ENCODE measurements at places on chromosomes 12 and 14. TPM values are rescaled to one million over a fixed set of nuclear protein-coding genes. Genes with fewer than 3 reads are reported as not detected.

DNA sequence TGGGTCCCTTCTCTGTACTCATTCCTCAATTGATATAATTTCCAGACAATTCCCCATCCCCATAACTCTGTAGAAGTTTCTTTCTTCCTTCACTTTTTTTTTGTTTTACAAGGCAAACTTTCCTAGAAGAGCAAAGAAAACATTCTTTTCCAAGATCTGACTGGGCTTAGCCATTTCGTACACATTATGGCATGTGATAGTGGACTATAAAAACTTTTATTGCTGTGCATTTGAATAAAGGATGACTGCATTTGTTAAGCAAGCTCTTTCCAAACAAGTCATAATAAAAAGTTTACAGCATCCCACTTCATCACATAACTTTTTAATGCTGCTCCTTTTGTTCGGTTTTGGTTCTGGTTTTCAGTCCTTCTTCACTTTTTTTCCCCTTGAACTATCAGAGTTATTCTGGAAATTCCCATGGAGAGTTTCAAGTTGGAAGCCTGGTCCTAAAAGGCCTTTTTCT is 231.0 kb upstream of the HMGA2 start:
- no peak for DNase-seq

- DNase-seq, result no peak
Measured at GRCh38 chr12:27711317-27711682, 668 bp downstream of the MRPS35 start.

BICDL1 gene
- 0.35 TPM for total RNA-seq

ACTR10 gene
- 68.5 TPM for total RNA-seq

- DNase-seq, result no peak
Measured at GRCh38 chr12:83528571-83528970, 841.9 kb downstream of the TMTC2 start.

DNA sequence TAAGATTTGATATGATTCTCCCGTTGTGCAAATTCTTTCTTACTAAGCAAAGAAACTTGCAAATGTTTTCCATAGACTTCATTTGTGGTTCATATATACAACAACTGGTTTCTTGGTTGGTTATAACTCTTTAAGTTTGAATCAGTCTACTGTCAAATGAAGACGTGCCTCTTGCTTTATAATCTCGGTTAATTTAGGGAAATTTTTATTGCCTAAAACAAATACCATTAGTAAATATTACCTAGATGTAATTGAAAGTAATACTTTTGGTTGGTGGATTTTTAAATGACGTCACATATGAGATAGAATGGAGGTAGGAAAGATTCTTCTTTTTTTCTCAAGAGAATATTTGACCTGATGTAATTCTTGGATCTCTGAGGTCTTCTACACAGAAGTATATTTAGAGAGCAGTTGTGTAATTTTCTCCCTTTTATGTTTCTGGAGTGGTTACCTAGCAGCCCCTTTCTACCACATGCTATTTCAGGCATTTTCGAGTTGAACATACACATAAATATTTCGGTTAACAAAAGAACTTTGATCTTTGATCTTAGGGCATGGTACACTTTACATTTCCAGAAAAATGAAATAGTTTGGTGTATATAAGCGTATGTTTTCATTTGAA is 1.7 kb downstream of the ATF7IP start:
- DNase-seq, result no peak

OR4E2 gene
- not detected for total RNA-seq

DNA sequence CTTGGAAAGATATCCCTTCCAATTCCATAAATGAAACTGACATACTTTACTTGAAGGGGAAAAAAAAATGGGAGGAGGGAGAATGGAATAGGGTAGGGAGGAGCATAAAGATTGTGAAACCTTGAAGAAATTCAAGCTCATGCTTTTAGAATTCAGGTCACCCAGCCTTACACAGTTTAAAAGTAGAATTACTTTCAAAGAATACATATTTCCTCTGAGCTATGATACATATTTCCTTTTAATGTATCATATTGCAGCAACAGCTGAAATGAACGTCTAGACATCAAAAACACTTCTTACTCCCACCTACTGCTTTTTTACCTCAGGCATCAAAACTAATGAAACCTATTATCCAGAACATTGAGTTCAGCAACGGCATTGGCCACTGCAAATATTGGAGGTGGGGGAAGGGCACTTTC is 156.0 kb downstream of the MED13L start:
- no peak for DNase-seq

- DNase-seq, result no peak
Measured at GRCh38 chr12:87930627-87931026, 98.6 kb downstream of the C12orf50 start.

DNA sequence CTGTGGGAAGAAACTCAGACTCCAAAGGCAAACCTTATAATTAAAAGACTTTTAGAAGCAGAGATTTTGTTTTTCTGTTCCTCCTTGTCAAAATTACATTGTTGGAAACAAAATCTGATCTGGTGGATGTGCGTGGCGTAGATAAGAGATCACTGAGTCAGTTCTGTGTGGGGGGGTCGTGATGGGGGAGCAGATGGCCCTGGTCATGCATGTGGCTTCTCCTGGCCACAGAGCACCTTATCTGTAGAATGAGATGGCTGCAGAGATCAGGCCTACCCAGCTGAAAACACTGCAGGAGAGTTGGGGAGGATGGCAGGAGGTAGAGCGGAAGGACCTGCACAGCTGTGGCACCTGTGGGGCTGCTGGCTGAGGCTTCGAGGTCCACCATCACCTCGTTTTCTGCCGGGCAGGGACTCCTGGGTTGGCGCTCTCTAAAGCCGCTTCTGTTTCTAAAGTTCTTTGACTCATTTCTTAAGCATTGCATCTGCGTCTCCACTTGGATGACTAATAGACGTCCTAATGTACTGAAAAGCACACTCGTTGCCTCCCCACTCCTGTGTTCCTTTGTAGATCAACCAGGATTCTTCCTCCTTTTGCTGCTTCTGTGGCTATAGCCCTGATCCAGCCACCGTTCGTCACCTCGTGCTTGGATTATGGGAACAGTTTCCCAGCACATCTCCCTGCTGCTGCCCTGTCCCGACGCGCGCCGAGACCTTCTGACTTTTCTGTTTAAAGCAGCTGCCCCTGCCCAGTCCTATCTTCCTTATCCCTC is 93.4 kb downstream of the TSPAN9 start:
- peak; percentile 19 for DNase-seq

- no peak for DNase-seq
Measured at GRCh38 chr12:22467190-22467589, 77.2 kb downstream of the C2CD5 start.

- DNase-seq, result peak; percentile 40
Measured at GRCh38 chr12:132477017-132477702, 12.8 kb upstream of the FBRSL1 start.

DNA sequence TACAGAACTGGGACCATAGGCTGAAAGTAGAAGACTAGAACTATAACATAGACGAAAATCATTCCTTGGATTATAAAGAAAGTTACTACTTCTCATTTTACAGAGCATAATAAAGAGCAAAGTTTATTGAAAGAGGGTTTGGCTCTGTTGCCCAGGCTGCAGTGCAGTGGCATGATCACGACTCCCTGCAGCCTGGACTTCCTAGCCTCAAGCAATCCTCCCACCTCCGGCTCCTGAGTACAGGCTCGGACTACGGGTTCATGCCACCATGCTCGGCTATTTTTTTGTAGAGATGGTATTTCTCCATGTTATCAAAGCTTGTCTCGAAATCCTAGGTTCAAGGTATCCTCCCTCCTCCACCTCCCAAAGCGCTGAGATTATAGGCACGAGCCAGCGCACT is 190.1 kb upstream of the FOXG1 start:
- DNase-seq, result no peak

- DNase-seq, result no peak
Measured at GRCh38 chr14:58390830-58391229, 4.9 kb upstream of the TOMM20L start.

Measured in Right ventricle myocardium superior (tissue), 1 donor.